ENCODE measurements at places on chromosomes 6 and 20.

- DNase-seq, result no peak
Observed at GRCh38 chr20:42714298-42715141, 475.2 kb downstream of the PTPRT start.

- DNase-seq, result no peak
Observed at GRCh38 chr20:46935394-46936017, 40.9 kb downstream of the EYA2 start.

GRCh38 chr20:34420146-34420545 lies 57.1 kb downstream of the ITCH start:
- no peak for DNase-seq

- DNase-seq, result no peak
Observed at GRCh38 chr20:54995553-54995952, 520.2 kb downstream of the DOK5 start.

DNA sequence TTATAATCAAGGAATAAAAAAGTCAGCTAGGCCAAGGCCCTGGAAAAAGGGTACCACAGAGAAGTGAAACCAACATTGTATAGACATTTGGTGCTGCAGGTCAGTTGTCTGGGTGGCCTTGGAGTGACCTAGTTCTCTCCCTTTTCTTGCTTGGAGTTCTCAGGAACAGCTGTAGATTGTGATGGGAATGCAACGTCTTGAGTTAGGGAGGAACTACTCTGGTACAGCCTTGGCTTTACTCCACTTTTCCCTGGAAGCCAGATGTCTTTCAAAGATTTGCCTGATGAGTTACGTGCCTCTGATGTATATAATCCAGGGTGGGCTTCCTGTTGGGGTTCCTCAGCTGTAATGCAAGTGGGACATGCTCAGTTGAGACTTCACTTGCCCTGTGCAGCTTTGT lies 694.7 kb downstream of the HTR1B start:
- no peak for DNase-seq

GRCh38 chr20:58850693-58851174 lies at the start of gene GNAS-AS1:
Gene GNAS-AS1, minus strand, starts transcription at chr20:58850902.
- DNase-seq, result peak; percentile 59

DNA sequence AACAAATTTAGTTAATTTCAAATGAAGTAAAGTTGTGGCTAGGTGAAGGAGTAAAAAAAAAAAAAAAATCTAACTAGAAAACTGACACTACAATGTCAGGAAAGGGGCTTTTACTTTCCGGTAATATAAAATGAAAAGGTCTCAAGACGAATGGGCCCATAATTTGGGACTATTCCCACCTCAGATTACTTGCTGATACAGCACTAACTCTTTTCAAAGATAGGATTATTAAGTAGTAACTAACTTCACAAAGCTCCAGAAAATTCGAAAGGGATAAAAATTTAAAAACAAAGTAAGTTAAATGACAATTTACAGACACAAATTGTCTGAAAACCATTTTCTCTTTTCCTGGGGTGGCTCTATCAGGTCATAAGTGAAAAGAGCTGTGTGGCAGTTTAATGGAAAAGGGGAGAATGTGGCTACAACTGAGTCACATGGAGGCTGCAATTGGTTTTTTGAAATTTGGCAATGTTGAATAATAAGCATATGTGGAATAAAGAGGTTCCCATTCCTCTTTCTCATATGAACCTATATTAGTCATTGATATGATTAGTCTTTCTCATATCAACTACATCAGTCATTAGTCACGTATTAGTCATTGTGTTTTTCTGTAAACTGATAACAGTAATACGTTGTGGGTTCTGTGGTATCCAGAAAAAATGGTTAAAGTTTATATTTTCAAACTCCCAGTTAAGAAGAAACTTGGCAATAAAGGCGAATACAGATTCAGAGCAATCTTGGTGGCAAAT lies 78.0 kb downstream of the RWDD2A start:
- no peak for DNase-seq

- DNase-seq, result no peak
Observed at GRCh38 chr20:60905919-60906318, 346.1 kb upstream of the CDH4 start.

GRCh38 chr6:14068133-14068532 lies 49.4 kb upstream of the CD83 start:
- DNase-seq, result no peak

- no peak for DNase-seq
Observed at GRCh38 chr6:14706378-14706929, 539.4 kb upstream of the JARID2 start.

- peak; percentile 14 for DNase-seq
Observed at GRCh38 chr20:58192567-58192966, 35.9 kb downstream of the ANKRD60 start.

- DNase-seq, result no peak
Observed at GRCh38 chr6:89927264-89927663, 33.0 kb downstream of the GJA10 start.

GRCh38 chr20:15795305-15796019 lies 777.8 kb downstream of the KIF16B start:
- no peak for DNase-seq

DNA sequence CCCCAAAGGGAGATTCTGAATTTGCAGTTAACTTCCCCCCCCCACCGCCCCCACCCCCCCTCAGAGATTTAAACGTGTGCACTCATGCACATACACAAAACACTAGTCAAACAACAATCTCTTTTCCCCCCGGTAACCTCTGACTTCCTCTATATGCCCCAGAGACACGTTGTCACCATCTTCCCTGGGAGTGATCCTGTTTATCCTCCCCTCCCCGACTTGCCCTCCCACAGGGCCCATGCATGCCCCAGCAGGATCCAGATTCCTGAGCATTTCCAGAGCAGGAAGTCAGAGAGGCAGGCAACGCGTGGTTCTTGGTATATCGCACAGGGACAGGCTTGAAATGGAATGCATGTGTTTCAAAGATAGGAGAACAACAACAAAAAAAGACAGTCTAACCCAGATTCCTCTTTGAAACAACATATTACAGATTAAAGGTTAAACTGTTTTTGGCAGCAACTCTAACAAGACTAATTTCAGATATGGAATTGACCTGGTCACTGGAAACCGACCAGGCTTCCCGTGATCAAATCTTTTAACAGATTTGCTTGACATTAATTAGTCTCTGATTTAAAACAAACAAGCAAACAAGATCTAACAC lies 1.3 kb downstream of the BLCAP start:
- no peak for DNase-seq

DNA sequence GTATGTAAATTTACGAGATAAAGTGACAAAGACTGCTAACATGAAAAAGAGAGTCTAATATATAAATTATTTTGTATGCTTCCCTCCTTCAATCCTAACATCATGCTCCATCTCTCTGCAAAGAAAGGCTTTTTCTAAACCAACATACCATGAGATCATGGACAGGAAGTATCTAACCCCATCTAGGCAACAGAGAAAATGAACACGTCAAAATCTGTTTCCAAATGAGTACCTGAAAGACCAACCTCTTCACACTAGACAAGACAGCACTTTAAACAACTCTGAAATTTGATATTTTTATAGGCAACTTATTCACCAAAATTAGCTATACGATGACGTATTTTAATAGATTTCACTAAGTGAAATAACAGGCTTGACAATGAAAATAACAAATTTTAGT lies 54.6 kb downstream of the MAN1A1 start:
- DNase-seq, result no peak

DNA sequence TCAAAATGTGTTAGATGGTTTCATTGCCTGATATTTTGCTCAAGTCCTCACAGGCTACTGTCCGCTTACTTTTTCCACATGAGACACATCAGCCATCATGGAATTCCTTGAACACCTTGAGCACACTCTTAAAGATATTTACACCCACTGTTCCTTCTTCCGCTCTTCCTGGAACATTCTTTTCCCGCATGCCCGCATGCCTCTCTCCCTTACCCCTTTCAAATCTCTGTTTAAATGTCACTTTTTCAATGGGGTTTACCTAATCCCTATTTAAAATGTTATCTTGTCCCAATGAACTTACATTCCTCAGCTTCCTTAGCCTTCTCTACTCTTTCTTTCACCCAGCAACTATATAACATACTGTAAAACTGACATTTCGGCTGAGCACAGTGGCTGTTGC lies 503.3 kb upstream of the PTCHD4 start:
- no peak for DNase-seq

- DNase-seq, result no peak
Observed at GRCh38 chr6:16045238-16045637, 83.6 kb upstream of the MYLIP start.

DNA sequence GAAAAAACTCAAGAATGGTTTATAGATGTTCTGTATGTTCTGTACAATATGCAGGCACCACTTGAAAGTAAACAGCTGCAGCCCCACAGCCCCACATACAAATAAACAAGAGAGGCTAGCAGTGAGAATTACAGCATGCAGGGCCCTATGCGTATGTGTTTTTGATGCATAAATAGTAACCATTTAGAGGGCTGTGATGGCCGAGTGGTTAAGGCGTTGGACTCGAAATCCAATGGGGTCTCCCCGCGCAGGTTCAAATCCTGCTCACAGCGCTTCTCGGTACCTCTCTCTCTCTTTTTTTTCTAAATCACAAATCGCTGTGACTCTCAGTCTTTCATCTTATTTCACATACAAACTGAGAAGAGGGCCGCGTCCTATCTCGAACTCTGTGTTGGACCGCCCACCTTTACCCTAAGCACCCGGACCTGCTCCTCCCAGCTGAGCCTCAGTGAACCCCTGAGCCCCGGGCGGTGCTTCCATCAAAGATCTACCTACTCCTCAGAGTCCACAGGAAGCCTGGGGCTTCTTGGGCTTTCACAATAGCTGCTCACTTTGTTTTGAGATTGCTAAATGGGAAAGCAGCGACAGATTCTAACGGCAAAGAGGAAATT lies 37.7 kb upstream of the PRSS16 start:
- no peak for DNase-seq

DNA sequence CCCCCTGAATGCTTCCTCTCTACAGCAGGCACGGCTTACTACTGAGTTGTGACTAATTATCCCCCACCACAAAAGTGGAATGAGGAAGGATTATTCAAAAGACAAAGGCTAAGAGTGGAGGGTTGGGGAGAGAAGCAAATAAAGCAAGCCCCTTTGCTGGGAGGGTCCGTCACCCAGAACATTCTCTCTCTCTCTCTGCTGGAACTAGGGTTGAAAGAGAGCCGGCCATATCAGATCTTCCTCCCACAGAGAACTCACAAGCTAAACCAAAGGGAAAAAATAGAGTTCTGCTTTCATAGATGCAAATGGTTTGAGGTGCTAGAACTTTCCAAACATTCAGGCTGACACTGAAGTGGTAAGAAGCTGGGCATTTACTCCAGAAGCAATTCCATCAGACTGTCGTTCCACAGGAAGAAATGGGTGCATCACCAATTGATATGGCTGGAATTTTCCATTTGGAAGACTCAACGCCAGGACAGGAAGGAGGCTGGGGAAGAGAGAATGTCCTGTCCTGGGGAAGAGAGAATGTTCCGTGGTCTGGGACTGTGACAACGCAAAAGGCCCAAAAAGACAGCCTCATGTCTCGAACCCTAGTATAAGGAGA lies 7.9 kb downstream of the ZMYND8 start:
- no peak for DNase-seq

DNA sequence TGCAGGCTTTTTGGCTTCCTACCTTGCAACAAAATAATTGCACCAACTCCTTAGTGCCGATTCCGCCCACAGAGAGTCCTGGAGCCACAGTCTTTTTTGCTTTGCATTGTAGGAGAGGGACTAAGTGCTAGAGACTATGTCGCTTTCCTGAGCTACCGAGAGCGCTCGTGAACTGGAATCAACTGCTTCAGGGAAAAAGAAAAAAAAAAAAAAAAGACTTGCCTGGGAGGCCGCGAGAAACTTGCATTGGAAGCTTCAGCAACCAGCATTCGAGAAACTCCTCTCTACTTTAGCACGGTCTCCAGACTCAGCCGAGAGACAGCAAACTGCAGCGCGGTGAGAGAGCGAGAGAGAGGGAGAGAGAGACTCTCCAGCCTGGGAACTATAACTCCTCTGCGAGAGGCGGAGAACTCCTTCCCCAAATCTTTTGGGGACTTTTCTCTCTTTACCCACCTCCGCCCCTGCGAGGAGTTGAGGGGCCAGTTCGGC lies 420 bp downstream of the SOX4 start:
- DNase-seq, result no peak

DNA sequence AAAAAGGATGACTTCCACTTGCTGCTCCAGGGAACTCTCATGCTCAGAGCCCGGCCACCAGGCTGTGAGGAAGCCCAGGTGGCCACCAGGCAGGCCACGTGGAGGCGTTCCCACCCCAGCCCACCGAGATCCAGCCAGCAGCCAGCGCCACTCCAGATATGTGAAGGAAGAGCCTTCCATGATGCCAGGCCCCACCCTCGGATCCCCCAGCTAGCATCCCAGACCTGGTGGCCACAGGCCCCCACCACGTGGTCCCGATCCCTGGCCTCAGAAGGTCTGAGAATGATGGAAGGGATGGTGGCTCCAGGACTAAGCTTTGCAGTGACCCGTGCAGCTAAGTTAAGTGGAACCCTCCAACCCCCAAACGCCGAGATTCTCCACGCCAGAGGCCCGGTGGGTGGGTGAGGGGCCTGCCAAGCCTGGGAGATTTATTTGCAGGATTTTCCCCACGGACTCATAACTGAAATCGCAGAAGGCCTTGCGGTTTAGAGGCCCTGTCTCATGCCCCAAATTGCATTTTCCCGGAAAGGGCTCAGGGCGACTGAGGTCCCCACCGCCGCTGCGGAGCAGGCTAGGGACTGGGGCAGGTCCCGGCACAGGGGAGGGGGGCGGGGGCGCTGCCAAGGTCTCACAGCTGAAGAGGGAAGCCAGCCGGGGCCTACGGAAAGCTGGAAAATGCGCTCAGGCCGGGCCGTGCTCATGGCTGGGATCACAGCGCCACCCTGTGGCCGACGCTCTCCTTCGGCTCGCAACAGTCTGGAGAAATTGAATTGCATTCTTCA lies 31.1 kb upstream of the CST7 start:
- peak; percentile 14 for DNase-seq

GRCh38 chr6:129500958-129501739 lies 208.8 kb downstream of the ARHGAP18 start:
- DNase-seq, result peak; percentile 42

GRCh38 chr6:162706232-162706631 lies 21.3 kb downstream of the PRKN start:
- DNase-seq, result no peak

DNA sequence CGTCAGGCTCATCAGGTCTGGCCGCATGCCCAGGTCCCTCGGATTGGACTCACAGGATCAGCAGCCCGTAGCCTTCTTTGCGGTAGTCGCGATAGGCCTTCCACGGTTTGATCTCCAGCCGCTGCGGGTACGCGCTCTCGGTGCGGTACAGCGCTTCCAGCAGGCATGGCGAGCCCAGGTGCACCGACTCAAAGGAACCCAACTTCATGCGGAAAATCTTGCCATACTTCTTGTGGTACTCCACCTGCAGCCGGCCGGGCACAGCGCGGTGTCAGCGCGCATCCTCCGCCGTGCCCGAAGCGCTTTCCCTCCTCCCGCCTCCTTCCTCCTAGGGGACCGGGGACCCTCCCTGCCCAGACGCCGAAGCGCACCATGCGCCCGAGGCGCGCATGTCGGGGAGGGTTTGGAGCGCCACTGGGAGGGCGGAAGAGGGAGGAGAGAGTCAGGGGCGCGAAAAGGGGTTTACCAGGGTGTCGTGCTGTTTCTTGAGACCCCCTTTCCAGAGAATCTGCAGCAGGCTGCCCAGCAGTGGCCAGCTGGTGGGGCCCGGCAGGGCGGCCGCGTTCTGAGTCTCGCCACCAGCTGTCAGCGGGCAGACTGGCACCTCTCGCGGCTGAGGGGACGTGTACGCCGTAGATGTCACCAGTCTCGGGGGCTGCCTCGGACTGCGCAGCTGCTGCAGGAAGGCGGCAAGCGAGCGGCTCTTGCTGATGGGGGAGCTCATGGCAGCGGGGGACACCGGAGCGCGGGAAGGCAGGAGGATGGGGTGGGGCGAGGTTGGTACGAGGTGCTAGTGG lies 732 bp downstream of the CYP24A1 start:
- no peak for DNase-seq

GRCh38 chr6:157459327-157459726 lies 78.3 kb downstream of the ZDHHC14 start:
- no peak for DNase-seq

Data from stimulated activated CD4-positive, alpha-beta T cell treated with anti-CD3 and anti-CD28 coated beads, TNF-alpha, amount 100 ng/mL, for 4 hours (primary cell).